ENCODE measurements at places on chromosomes 6 and 20.
A peak's percentile ranks its signal among the peaks of the same experiment; 100 is the strongest.

- DNase-seq: no peak
These were observed 5.5 kb downstream of the SSR1 start for GRCh38 chr6:7307533-7307932.

GRCh38 chr6:136607204-136607931 lies 57.1 kb upstream of the MAP7 start:
- DNase-seq: no peak

- DNase-seq: peak; percentile 31
These were observed 3.7 kb downstream of the SAYSD1 start for GRCh38 chr6:39111280-39111679.

DNA sequence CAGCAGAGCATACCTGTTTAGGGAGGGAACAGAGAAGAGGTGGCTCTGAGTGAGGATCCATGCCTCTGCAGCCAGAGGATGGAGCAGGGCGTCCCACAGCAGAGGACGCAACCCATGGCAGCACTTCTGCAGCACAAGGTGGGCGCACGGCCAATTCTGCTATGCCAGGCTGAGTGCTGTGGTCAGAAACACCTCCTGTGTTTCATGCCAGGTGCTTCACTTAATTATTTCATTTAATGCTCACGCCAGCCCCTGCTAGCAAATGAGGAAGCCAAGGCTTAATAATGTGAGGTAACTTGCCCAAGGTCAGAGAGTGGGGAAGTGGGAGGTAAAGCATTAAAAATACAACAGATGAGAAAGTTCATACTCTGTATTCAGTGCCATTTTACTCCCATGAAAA lies 68.5 kb upstream of the PTGIS start:
- no peak for DNase-seq

- DNase-seq: no peak
These were observed 257.6 kb downstream of the HDGFL1 start for GRCh38 chr6:22826961-22827360.

GRCh38 chr6:13284646-13285045 lies 43.7 kb downstream of the TBC1D7 start:
- DNase-seq: no peak

- no peak for DNase-seq
These were observed 12.6 kb downstream of the AFDN start for GRCh38 chr6:167839343-167839742.

GRCh38 chr6:14706378-14706929 lies 539.4 kb upstream of the JARID2 start:
- no peak for DNase-seq

- peak; percentile 64 for DNase-seq
These were observed 299.9 kb upstream of the SUPT3H start for GRCh38 chr6:45677381-45678284.

GRCh38 chr6:168016176-168016620 lies 18.7 kb downstream of the KIF25 start:
- DNase-seq: no peak

DNA sequence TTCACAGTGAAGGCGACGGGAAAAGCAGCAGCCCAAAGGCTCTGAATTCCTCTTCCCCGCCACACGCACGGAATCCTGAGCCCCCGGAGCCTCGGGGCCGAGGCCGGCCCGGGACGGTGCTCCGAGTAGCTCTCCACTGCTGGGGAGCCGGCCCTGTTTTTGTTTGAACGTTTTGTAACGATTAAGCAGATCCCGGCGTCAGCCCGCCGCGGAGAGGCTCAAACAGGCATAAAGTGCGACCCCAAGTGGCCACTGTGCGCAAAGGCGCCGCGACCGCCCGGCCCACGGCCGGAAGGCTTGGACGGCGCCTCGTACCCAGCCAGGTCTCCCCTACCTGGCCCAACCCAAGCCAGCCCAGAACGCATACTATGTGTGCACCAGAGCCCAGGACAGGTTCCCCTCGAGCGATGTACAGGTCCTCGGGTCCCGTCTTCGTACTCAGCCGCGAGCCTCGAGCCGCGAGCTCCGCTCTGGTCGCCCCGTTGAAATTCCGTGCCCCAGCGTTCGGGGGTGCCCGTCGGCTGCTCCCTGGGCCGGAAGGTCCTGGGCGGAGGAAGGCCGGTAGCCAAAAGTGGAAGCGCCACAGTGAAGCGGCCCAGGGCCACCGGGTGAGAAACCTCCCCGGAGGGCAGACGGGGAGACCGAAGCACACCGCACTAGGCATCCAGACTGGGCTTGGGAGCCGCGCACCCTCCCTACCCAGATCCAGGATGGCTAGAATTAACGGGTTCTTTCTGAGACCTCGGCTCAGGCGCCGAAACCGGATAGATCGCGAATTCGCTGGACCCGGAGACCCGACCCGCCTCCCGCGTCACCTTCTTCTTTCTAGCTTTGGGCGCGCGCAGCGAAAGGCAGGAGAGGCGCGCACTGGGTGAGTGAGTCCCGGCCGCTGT lies 1.2 kb upstream of the MAFB start:
- peak; percentile 26 for DNase-seq
